Adrenal gland (tissue), 19 donors: ENCODE measurements at places on chromosomes 6 and 20. TPM values are rescaled to one million over a fixed set of nuclear protein-coding genes. Genes with fewer than 3 reads are reported as not detected.

DNA sequence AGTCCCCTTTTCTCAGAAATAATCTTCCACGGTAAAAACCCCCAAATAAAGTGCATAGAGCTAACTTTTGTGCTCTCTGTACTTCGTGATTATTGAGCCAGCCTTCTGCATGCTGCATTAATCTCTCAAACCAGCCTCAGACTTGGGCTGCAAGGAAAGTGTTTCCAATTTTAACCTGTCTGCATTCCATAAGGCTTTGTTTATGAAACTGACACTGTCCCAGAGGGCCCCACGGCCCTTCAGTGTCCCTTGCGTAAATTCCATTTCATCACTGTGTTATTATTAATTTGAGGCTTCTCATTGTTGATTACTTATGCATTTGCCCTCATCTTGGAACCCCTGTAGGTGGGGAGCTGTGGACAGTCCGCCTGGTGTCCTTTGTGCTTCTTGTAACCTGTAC, 15.6 kb upstream of the SNRPB2 start:
- no peaks in the 10 kb centered on the region for H3K36me3 ChIP-seq
- no peak for DNase-seq
- no peaks in the 10 kb centered on the region for H3K27me3 ChIP-seq
- H3K27ac ChIP-seq, result no peak overlapping the region
- no peaks in the 10 kb centered on the region for H3K4me1 ChIP-seq

GRCh38 chr6:63403725-63404124, 83.9 kb upstream of the LGSN start:
- no peak overlapping the region for H3K27ac ChIP-seq
- no peaks in the 10 kb centered on the region for H3K27me3 ChIP-seq
- no peak overlapping the region for H3K4me3 ChIP-seq
- no peaks in the 10 kb centered on the region for H3K36me3 ChIP-seq

DNA sequence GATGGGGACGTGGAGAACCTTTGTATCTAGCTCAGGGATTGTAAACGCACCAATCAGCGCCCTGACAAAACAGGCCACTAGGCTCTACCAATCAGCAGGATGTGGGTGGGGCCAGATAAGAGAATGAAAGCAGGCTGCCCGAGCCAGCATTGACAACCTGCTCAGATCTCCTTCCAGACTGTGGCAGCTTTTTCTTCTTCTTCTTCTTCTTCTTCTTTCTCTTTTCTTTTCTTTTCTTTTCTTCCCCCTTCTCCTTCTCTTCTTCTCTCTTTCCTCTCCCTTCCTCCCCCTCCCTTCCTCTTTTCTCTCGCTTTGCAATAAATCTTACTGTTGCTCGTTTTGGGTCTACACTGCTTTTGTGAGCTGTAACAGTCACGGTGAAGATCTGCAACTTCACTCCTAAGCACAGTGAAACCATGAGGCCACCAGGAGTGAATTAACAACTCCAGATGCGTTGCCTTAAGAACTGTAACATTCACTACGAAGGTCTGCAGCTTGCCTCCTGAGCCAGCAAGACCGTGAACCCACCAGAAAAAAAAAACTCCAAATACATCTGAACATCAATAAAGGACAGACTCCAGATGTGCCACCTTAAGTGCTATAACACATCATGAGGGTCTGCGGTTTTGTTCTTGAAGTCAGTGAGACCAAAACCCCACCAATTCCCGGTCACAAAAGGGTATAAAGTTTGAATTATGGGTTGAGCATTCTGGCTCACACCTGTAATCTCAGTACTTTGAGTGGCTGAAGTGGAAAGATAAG, 19.6 kb upstream of the SERPINB1 start:
- H3K36me3 ChIP-seq, result no peaks in the 10 kb centered on the region
- no peaks in the 10 kb centered on the region for H3K27me3 ChIP-seq
- no peak for DNase-seq
- no peak overlapping the region for H3K27ac ChIP-seq
- H3K4me3 ChIP-seq, result no peak overlapping the region

GRCh38 chr20:57251344-57251743, 15.1 kb downstream of the BMP7 start:
- H3K4me1 ChIP-seq, result no peaks in the 10 kb centered on the region
- H3K27me3 ChIP-seq, result peaks cover 12% of the 10 kb centered on the region
- H3K4me3 ChIP-seq, result no peak overlapping the region
- H3K27ac ChIP-seq, result no peak overlapping the region
- H3K36me3 ChIP-seq, result no peaks in the 10 kb centered on the region

The DLK2 gene
- total RNA-seq, result not detected

The PLA2G7 gene
- 1.6 TPM for total RNA-seq
